ENCODE measurements at places on chromosomes 7 and 10. TPM values are rescaled to one million over a fixed set of nuclear protein-coding genes. Genes with fewer than 3 reads are reported as not detected.

Gene PTPRN2
- 5.1 TPM for total RNA-seq

Gene ELOVL3
- total RNA-seq = not detected

Gene GPR146
- total RNA-seq = 13.8 TPM

Gene FAM13C
- total RNA-seq = not detected

Gene MYL7
- not detected for total RNA-seq

Measured in T-helper 2 cell treated with Interferon-gamma antibody and Interleukin-4, amounts not matched to agents 100 ng/mL and 5 ng/mL, for 36 hours (primary cell).